ENCODE measurements at places on chromosomes 3 and 15. TPM values are rescaled to one million over a fixed set of nuclear protein-coding genes. Genes with fewer than 3 reads are reported as not detected.
A peak's percentile ranks its signal among the peaks of the same experiment; 100 is the strongest.

DNA sequence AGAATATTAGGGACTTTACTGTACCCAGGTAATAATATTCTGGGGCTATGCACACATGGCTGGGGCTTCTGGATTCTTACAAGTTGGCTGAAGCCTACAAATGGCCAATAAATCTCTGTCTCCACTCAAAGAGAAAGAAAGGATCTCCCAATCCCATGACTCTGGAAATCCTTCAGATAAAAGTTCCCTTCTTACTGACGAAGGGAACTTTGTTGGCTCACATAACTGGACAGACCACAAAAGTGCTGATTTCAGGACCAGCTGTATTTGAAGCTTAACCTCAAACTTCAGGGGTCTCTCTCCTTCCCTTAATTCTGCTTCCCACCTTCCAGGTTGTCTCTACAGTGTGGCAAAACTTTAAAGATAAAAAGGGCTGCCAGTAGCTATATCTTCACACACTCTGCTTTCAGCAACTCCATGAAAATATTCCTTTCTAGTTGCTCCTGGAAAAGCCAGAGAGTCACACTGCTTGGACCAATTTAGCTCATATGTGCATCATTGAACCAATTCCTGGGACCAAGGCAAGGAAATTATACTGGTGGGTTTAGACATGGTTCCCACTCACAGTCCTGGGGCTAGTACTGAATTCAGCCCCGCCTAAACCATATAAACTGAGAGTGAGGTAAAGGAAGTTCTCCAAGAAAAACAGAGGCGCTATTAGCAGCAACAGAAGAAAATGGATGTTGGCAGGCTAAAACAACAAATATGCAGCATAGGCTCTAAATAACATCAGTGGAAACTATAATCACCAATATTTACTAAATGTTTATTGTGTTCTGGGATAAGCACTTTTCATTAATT, 290.0 kb upstream of the GADL1 start:
- no peak for DNase-seq

DNA sequence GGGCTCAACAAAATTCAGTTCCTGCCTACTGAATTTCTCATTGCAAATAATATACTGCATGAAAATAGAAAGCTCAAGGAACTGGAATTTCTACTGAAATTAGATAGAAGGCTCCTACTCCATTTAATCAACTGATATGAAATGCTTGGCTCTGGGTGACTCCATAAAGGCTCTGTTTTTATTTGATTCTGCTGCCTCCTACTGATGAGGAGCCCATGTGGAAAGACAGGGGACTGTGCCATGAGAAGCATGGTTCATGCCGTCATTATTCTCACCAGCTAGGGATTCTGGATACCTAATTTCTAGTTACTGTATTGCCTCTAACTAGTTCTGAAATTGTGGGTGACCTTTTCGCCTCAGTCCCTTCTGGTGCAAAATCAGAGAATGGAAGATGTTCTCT, 366.2 kb upstream of the DPH6 start:
- peak; percentile 3 for DNase-seq

DNA sequence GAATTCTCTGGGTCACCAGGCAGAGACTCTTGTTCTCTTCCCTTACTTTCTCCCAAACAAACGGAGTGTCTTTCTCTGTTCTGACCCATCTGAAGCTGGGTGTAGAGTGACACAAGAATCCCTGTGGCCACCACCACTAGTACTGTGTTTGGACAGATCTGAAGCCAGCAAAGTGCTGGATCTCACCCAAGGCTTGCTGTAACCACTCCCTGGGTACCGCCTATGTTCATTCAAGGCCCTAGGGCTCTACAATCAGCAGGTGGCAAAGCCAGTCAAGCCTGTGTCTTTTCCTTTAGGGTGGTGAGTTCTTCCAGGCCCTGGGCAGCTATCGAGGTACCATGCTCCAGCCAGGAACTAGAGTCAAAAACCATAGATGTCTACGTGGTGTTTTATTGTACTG, 149.2 kb upstream of the CTNNB1 start:
- no peak for DNase-seq

DNA sequence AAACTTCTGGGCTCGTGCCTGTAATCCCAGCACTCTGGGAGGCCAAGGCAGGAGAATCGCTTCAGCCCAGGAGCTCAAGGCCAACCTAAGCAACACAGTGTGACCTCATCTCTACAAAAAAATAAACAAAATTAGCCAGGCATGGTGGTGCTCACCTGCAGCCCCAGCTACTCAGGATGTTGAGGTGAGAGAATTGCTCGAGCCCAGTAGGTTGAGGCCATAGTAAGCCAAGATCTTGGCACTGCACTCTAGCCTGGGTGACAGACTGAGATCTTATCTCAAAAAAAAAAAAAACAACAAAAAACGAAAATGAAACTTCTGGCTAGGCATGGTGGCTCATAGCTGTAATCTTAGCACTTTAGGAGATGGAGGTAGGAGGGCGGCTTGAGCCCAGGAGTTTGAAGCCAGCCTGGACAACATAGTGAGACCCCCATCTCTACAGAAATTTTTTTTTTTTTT, 53.7 kb downstream of the PIK3CB start:
- DNase-seq: peak; percentile 95

GRCh38 chr15:39969002-39969394, 35.1 kb downstream of the EIF2AK4 start:
- no peak for DNase-seq

DNA sequence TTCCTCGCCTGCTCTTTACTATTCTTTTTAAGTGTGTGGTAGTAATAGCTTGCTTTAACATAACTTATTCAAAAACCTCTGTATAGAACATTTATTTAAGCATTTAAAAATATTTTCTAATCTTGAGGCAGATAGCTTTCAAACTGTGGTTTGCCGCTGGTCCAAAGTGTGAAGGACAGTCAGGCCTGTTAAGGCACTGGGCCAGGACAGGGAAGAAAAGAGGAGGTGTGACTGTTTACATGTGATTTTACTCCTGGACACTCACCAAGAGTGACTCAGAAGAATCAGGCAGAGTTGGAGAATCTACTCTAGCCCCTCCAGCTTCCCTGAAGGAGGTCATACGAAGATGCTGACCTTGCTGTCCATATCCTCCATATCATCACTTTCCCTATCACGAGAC, 44.7 kb downstream of the CEP152 start:
- DNase-seq: peak; percentile 70

DNA sequence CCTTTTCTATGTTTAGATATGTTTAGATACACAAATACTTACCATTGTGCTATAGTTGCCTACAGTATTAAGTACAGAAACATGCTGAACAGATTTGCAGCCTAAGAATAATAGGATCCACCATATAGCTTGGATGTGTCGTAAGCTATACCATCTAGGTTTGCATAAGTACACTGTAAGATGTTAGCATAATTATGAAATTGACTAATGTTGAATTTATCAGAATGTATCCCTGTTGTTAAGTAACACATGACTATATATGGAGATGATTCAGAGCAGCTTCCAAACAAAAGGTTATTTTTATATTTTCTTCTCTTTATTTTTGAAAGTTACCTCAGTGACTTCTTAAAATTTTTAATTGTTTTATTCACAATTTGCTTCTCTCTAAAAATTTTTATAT, 2.4 kb downstream of the SLC28A2 start:
- DNase-seq: no peak

GRCh38 chr3:98903099-98903498, 1.6 kb upstream of the DCBLD2 start:
- peak; percentile 95 for DNase-seq

- DNase-seq: peak; percentile 91
Measured at GRCh38 chr15:67025719-67026609, 39.4 kb upstream of the SMAD3 start.

GRCh38 chr3:164522073-164522763, 556.1 kb downstream of the SI start:
- DNase-seq: no peak

GRCh38 chr3:158121295-158121694, 11.4 kb downstream of the RSRC1 start:
- DNase-seq: no peak

- peak; percentile 17 for DNase-seq
Measured at GRCh38 chr3:40312661-40313226, 3.2 kb downstream of the EIF1B start.

Gene MUC20
- total RNA-seq: not detected

Gene HYAL1
- total RNA-seq: not detected

Gene FURIN
- 16.5 TPM for total RNA-seq

Gene RBMS3
- 7.9 TPM for total RNA-seq

Gene CHDH
- 0.07 TPM for total RNA-seq

Gene TMEM108
- total RNA-seq: 0.69 TPM

Gene FAM240A
- not detected for total RNA-seq

Gene GOLGA8G
- 0.12 TPM for total RNA-seq

Gene GOLGA6D
- total RNA-seq: not detected

Gene IL17RD
- total RNA-seq: 1.6 TPM

Data from M059J (cell line).